T follicular helper cell (primary cell): ENCODE measurements at places on chromosomes 12 and 14.

DNA sequence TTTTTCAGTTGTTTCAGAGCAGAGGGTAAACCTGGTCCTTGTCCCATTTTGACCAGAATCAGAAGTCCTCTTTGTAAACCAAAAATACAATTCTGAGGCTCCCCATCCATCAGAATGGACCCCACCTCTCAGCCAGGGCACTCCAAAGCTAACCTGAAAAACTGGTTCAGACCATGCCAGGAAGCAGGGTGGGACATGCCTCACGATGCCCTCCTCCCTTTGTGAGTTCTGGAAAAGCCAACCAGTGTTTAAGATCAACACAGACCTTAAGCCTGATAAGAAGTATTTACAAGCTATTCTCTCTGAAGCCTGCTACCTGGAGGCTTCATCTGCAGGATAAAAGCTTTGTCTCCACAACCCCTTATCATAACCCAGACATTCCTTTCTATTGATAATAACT is 35.4 kb downstream of the TNFAIP2 start:
- no peak for DNase-seq

- no peak for DNase-seq
Measured at GRCh38 chr14:55930016-55930784, 188.0 kb upstream of the PELI2 start.

GRCh38 chr14:87097015-87097414 is 896.0 kb downstream of the GALC start:
- no peak for DNase-seq

GRCh38 chr12:45408729-45409114 is 192.8 kb downstream of the ANO6 start:
- no peak for DNase-seq

DNA sequence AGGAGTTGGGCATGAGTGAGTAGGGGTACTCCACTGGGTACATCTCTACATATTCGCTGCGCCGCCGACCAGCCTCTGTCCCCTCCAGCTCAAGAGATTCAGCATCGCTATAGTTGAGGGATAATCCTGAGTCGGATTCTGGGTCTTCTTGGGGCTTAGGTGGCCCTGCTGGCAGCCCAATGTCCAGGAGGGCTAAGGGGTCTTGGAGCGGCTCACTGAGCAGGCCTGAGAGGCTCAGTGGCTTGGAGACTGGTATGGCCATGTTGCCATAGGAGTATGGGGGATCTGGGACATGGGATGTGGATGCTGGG is 7.9 kb downstream of the NFE2 start:
- DNase-seq: no peak

DNA sequence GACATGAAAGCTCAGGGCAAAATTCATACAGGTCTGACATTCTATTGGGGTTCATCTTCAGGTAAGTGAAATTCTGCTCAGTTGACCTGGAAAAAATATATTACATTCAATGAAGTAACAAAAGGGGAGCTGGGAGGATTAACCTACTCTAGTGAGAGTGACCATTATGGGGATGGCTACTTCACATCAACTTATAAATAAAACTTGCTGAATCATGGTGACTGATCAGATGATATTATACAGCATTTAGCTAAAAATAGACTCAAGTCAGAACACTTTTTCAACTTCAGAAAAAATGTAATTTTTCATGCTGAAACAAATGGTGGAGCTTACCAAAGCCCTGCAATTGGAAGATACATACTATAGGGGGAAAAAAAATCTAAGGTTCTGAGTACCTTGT is 800.2 kb downstream of the FSCB start:
- DNase-seq: no peak

- no peak for DNase-seq
Measured at GRCh38 chr12:28539691-28540323, 349.6 kb downstream of the CCDC91 start.

DNA sequence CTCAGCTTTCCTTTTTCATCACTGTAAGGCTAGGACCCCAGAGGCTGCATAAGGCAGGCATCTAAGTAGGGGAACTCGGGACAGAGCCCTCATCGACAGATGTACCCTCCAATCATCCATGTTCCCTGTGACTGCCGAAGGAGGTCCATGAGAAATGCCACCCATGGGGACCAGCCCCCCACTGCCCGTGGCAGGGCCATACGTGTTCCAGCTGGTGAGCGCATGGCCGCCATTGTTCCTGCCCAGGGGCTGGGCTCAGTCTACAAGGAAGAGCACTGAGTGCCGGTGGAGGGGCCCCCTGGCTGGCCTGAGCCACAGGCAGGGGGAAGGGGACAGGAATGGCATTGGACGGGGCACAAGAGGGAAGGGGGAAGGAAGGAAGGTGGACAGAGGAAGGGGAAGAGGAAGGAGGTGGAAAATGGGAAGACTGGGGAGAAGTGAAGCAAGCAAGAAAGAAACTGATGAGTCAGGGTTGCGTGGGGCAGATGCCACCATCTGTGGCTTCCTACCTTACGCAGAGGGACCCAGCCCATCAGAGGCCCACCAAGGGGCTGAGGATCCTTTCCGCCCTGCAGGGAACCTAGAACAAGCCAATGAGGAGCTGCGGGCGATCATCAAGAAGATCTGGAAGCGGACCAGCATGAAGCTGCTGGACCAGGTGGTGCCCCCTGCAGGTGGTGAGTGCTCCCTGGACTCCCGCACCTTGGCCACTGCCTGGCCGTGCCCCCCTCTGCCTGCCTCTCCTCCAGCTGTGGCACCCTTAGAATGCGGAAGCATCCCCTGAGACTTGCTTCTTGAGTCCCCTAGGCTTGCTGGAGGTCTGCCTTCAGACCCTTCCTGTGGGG is 120.6 kb upstream of the FKBP4 start:
- no peak for DNase-seq

DNA sequence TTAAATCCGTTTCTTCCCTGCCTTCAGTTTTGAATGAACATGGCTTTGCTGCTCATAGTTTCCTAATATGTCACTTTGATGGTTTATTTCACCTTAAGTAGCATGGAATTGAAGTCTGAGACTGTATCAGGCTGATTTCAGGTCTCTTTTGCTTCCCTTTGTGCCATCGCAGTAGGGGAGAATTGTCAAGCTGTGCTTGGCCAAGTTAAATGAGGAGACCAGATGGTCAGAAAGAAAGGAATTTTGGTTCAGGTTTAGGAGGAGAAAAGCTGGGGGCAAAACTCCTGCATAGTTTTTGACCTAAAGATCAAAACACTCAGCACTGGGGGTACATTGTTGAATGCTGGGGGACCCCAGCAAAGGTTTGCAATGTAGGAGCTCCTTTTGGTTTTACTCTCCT is 398.4 kb downstream of the NUAK1 start:
- DNase-seq: no peak

GRCh38 chr14:100906420-100906819 is 2.9 kb upstream of the RTL1 start:
- no peak for DNase-seq

GRCh38 chr12:32587581-32588495 is 91.3 kb upstream of the DNM1L start:
- no peak for DNase-seq

GRCh38 chr14:89779707-89780106 is 174.8 kb downstream of the EFCAB11 start:
- DNase-seq: no peak

- no peak for DNase-seq
Measured at GRCh38 chr12:15393037-15393436, 70.7 kb downstream of the PTPRO start.

- DNase-seq: no peak
Measured at GRCh38 chr14:47590767-47591495, 84.5 kb downstream of the MDGA2 start.

- DNase-seq: no peak
Measured at GRCh38 chr12:66041651-66042363, 88.7 kb downstream of the LLPH start.

DNA sequence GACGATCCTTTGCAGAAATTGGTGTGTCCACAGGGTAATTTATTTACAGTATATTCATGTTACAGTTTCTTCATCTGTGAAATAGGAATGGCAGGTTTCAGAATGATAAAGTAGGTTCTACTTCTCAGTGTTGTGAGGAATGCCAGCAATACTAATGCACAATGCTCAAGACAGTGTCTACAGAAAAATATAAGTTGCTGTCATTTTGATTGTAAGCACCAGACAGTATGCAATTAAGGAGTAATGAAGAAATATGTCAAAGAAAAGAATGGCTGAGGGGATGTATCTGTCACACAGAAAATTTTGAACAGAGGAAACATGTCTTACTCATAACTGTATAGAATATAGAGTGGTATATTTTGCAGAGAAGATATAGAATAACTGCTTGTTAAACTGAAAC is 525.4 kb downstream of the GALC start:
- no peak for DNase-seq

GRCh38 chr12:89080793-89081465 is 271.4 kb downstream of the DUSP6 start:
- no peak for DNase-seq

- DNase-seq: no peak
Measured at GRCh38 chr12:81668475-81668874, 90.7 kb downstream of the PPFIA2 start.
